ENCODE measurements at places on chromosomes 6 and 20. TPM values are rescaled to one million over a fixed set of nuclear protein-coding genes. Genes with fewer than 3 reads are reported as not detected.

SOD2 gene
- total RNA-seq = 210 TPM

ALDH5A1 gene
- total RNA-seq = 8.3 TPM

LY86 gene
- total RNA-seq = not detected

GFOD1 gene
- total RNA-seq = 2.4 TPM

DEF6 gene
- 0.05 TPM for total RNA-seq

TNF gene
- total RNA-seq = 0.10 TPM

WFDC5 gene
- total RNA-seq = not detected

MMP24 gene
- 20.6 TPM for total RNA-seq

GABRR1 gene
- total RNA-seq = not detected

MATN4 gene
- total RNA-seq = 0.12 TPM

PHACTR1 gene
- total RNA-seq = not detected

MUC22 gene
- not detected for total RNA-seq

TP53TG5 gene
- not detected for total RNA-seq

DCBLD1 gene
- 32.9 TPM for total RNA-seq

RIPPLY2 gene
- total RNA-seq = 0.84 TPM

ASIP gene
- total RNA-seq = not detected

TINAG gene
- not detected for total RNA-seq

HLA-DQB1 gene
- not detected for total RNA-seq

AKAP12 gene
- total RNA-seq = 120 TPM

NR2E1 gene
- 0.03 TPM for total RNA-seq

TNFRSF21 gene
- 34.3 TPM for total RNA-seq

DSP gene
- 48.9 TPM for total RNA-seq

NKAIN2 gene
- not detected for total RNA-seq

OR2B2 gene
- not detected for total RNA-seq

COL12A1 gene
- 5.5 TPM for total RNA-seq

GTSF1L gene
- total RNA-seq = not detected

RAD21L1 gene
- not detected for total RNA-seq

ZNF184 gene
- 3.0 TPM for total RNA-seq

CEP85L gene
- 1.2 TPM for total RNA-seq

ADGB gene
- not detected for total RNA-seq

All from A549 treated with RU486 at 1 μM for 4 hours (cell line).